D721Med (cell line): ENCODE measurements at places on chromosomes 13 and 19.

- no peak for DNase-seq
Observed at GRCh38 chr13:77511552-77511951, 24.0 kb upstream of the SCEL start.

DNA sequence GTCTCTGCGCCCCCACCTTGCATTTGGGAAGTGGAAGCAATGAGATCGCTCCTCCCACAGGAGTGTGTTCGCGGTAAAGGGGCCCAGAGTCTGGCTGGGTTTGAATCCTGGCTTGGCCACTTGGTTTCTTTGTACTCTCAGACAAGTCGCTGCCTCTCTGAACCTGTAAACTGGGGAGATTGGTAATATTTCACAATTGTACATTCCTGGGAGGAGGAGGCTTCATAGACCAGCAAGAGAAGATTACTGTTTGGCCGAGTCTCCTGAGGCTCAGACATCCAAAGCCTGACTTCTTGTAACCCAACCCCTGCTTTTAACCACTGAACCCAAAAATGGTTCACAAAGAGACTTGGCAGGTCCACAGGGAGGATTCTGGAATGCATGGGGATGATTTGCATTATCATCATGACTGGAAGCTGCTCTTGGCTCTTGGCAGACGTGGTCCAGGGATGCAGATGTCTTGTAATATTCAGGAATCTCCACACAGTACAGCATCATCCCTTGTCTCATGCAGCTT is 13.6 kb upstream of the STRN4 start:
- no peak for DNase-seq

DNA sequence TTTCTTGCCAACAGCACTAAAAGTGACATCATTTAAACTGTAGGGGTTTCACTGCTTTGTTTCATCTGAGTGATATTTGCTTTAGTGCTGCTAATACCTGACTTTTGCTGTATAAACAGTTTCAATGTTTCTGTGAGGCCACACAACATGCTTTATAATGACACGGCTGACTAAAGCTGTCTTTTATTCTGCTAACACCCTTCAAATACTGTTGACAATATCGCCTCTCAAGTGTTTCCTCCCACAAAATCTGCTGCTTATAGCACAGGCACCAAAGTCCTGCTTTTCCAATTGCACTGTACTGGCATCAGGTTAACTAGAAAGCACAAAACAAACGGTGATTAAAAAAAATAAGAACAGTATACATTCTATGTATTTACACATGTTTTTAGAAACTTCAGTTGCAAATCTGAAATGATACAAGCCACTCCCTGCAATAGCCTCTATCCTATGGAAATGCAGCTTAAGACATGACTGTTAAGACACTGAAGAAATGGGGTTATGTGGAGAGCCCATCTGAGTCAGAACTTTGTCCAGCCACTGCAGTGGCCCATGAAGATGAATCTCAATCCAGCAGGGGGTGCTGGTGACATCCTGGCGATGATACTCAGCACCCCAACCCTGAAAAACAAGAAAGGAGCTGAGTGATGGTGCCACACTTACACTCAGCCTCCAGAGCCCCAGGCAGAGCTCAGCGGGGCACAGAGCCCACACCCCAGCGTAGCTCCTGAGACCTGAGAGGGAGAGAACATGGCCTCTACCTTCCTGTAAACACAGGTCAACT is 29.4 kb downstream of the RFXAP start:
- DNase-seq = no peak

DNA sequence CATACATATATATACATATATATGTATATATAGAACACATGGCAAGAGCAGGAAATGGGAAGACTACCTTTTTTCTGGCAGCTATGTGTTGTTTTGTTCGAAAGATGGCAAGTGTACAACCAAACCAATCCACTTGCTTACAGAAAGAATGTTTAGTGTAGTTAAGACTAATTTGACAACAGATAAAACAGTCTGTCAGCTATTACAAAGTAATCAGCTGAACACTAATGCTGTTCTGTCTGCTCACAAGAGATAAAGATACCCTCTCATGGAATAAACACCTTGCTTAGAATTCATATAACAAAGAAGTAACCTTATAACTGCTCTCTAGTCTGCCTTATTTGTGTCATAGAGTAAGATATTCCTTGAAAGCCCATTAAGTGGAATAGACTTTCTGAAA is 858 bp upstream of the KCNRG start:
- DNase-seq = no peak

- no peak for DNase-seq
Observed at GRCh38 chr13:32378012-32378411, 49.9 kb downstream of the N4BP2L1 start.

DNA sequence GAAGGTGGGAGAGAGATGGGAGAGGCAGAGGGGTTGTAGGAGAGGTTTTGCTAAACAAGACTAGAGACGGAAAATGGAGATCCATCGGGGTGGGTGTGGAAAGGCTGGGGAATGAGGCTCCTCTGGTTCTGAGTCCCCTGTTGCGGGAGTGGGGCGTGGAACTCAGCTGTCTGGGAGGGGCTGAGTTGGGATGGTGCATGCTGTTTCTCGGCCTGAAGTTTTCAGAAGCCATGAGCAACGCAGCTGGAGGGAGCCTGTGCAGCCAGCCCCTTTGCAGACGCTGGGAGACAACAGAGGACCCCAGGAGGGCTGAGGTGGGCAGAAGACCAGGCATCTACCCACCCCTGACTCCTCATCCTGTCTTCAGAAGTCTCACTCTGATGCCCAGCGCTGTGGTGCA is 7.4 kb upstream of the GIPR start:
- no peak for DNase-seq

DNA sequence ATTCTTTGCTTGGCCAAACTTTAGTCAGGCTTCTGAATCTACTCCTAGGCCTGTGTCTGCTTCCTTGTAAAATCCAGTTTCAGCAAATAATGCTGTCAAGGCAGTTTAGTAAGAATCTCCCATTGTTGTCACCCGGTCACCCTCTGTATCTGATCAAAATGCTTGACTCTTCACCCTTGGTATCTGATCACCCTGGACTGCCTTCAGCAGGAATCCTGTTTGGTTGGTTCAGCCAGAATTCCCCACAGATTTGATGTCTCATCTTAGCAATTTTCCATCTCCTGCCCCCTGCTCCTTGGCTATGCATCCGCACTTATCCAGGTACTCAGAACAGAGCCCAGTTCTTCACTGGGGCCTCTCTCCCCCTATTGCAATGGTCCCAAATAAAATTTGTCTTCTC is 172.4 kb upstream of the UBL3 start:
- no peak for DNase-seq
